Stimulated activated CD8-positive, alpha-beta memory T cell treated with anti-CD3 and anti-CD28 coated beads, Interleukin-7, amount 100 ng/mL, for 24 hours (primary cell): ENCODE measurements at places on chromosomes 2 and 18.

DNA sequence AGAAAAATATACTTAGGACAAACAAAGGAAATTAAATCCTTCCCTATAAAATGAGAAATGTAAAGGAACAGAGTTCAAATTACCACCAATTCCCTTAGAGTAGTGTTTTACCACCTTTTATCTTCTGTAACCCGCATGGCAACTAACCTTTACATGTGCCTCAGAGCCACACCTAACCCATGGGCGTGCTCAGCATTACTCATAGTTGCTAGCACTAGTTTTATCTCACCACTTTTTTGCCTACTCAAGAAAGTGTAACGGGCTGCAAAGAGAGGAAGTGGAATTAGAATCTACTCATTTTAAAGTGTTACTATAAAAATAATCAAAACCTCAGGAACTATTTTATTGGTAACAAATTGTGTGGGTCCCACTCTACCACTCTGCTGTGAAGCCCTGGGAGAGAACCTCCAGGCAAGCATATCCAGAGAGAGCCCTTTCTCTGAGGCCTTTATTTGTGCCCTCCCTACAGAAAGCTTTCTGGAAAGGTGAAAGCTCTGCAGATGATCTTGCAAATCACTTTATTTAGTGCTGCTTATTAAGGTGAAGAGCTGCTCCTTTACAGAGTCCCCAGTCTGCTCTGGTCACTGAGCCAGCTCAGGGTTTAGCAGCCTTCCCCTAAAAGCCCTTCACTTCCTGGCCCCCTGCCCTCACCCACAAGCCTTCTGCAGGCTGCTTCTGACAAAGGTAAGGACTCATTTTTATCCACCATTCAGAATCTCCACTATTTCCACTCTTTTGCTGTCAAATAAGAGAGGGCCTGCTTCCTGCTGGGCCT is 98.8 kb downstream of the TRABD2A start:
- no peak for DNase-seq

DNA sequence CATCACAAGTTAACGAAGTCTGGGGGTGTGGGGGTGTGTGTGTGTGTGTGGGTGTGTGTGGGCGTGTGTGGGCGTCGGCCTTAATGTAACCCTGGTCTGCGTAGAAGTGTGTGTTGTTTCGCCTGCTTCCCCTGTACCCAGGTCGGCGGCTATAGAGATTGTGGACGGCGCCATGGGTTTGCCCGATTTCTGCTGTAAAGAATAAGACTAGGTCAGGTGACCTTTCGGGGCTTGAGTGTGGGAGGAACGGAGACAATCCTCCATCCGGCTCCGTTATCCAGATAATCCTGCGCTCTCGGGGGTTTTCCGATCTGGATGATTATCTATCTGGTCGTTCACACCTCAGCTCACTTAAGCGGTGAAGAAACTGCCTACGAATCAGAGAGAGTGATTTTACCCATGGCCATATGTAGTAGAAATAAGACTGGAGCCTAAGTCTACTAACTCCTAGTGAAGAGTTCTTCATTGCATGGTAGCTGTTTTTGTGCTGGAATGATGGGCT is 543 bp downstream of the HADHB start:
- DNase-seq, result peak; percentile 10

- DNase-seq, result no peak
Observed at GRCh38 chr2:65402323-65402722, 30.1 kb downstream of the SPRED2 start.

- DNase-seq, result no peak
Observed at GRCh38 chr2:9532421-9532820, 23.2 kb downstream of the ADAM17 start.

- DNase-seq, result no peak
Observed at GRCh38 chr2:37005118-37005868, 39.0 kb upstream of the STRN start.

- no peak for DNase-seq
Observed at GRCh38 chr2:207868855-207869596, 99.3 kb upstream of the FZD5 start.

- no peak for DNase-seq
Observed at GRCh38 chr18:68176901-68177300, 538.0 kb downstream of the TMX3 start.

DNA sequence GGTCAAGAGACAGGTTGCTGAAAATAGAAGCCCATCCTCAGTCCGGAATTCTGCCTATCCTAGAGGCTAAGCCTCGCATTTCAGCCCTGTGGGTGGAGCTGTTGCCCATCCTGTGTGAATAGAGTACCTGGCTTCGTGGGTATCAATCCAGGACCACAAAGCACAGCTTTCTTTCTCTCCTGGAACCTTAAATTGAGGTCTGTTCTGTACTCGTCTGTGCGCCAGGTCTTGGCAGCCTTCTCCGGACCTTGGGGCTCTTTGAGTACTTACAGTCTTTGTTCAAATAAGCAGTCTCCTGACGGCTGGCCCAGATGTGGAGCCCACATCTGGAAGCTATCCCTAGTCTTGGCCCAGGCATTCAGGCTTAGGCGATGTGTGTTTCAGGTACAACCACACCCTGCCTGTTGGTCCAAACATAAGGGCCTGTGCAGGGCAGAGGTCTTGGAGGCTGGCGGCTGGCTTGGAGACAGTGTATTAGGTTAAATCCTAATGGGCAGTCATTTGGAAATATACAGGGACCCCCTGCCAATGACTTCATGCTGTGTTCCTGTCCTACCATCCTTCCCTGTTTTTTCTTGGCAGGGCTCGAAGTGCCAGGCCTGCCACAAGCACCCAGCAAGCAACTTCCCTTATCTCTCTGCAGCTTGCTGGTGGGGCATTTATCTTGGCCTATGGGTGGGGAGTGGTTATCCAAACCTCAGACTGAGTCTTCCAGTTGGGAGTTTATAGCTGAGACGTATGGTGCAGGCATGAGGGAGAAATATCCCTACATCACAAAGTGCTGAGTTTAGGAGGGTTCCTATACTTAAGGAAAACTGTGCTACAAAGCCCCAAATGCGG is 294.1 kb downstream of the BCL2 start:
- no peak for DNase-seq

- no peak for DNase-seq
Observed at GRCh38 chr18:75923169-75923568, 495.7 kb upstream of the SMIM21 start.

DNA sequence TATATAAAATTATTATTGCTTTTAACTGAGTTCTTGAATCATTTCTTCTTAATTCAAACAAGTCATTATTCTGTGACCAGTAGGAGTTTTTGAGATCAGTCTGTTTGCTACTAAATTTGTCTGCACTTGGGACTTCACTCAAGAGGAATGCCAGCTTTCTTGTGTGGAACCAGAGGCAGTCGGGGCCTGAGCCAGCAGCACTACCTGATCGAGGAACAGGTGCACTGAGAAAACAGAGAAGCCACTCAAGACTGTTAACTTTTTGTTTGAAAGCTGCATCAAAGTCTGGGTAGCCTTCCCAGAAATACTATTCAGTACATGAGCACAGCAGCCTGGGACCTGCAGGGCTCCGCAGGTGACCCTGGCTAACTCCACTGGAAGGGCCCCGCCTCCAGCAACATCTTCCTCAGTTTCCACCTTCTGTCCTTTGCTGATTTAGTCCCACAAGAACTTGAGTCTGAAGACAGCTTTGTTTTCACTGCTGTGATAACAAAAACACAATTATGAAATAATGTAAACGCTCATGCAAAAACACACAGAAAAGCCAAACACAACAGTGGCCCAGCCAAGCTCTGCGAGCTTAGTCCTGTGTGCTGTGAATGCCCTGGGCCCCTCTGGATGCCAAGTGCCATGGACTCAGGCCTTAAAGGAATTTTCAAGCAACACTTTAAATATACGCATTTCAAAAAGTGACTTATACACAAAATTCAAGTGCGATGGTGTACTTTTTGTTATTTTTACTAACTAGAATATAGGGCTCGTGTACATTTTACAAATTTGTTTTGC is 62.0 kb downstream of the SH3YL1 start:
- DNase-seq, result no peak
